Stimulated activated CD8-positive, alpha-beta memory T cell treated with anti-CD3 and anti-CD28 coated beads, Interleukin-4, amount 100 ng/mL, for 1 hour (primary cell): ENCODE measurements at places on chromosomes 2 and 18.

GRCh38 chr2:170714381-170715061 is 616 bp upstream of the SP5 start:
- DNase-seq, result no peak

- no peak for DNase-seq
Measured at GRCh38 chr2:217789736-217790181, 213.0 kb downstream of the TNS1 start.

- DNase-seq, result no peak
Measured at GRCh38 chr2:118055512-118056164, 32.6 kb upstream of the INSIG2 start.

DNA sequence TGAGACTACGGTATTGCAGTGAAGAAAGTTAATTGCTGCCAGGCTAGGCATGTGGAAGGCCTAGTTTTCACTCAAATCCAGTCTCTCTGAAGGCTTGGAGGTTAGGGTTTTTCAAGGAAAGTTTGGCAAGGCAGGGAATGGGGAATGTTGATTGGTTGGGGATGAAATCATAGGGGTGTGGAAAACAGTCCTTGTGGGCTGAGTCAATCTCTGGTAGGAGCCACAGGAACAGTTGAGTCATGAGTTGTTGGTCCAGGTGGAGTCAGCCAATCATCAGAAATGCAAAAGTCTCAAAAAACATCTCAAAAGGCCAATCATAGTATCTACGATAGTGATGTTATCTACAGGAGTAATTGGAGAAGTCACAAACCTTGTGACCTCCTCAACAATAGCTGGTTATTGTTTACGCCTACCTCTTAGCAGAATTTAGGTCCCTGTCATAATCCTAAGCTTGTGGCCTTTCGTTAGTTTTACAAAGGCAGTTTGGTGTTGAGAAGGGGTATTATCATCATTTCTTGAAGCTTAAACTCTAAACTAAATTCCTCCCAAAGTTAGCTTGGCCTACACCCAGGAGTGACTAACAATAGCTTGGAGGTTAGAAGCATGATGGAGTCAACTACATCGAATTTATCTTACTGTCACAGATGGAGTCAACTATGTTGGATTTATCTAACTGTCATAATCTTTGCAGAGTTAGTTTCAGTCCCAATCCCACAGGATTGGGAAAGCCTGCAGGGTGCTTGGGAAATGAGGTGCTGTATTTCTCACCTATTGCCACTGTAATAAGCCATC is 33.7 kb upstream of the APCDD1 start:
- DNase-seq, result no peak

DNA sequence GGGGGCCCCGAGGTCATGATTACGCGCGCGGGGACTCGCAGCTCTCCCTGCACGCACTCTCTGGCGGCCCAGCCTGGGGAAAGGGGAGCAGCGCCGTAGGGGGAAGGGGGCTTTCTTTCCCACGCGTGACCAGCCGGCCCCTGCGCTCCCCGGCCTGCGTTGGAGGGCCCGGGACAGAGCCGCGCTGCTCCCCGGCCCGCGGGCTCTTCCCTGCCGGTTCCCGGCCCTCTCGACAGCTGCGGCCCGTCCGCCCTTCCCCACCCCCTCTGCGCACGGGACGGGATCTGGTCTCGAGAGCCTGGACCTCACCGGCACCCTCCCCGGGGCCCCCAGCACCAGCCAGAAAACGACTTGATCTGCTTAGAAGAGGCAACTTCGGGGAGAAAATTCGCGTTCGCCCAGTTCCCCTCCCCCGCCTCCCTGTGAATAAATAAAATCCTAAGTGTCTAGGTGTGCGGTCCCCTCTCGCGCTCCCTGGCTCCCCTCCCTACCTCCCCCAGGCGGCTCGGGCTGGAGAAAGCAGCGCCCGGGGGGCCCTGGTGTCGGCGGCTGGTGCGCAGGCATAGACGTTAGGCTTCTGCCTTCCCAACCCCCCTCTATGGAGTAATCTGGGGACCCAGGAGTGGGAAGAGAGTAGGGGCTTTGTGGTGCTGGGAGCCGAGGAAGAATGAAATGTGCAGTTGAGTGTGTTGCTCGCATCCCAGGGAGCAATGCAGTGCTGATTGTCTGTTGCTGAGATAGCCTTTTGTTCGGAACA is 803 bp upstream of the FIGN start:
- no peak for DNase-seq

DNA sequence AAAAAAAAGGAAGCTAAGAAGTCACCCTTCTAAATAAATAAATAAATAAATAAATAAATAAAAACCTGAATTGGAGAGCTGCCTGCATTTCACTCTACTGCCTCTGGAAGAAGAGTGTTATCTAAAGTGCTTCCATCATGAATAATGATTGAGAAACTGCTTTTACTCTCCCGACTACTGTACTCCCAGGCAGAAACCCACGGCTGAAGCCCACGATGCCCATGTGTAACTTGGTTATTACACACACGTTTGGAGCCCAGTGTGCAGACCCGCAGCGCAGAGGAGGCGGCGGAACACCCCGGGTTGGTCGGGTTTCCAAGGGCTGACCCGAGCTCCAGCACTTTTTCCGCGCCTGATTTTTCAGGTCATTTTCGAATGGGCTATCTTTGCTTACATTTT is 697 bp upstream of the SPATS2L start:
- no peak for DNase-seq

DNA sequence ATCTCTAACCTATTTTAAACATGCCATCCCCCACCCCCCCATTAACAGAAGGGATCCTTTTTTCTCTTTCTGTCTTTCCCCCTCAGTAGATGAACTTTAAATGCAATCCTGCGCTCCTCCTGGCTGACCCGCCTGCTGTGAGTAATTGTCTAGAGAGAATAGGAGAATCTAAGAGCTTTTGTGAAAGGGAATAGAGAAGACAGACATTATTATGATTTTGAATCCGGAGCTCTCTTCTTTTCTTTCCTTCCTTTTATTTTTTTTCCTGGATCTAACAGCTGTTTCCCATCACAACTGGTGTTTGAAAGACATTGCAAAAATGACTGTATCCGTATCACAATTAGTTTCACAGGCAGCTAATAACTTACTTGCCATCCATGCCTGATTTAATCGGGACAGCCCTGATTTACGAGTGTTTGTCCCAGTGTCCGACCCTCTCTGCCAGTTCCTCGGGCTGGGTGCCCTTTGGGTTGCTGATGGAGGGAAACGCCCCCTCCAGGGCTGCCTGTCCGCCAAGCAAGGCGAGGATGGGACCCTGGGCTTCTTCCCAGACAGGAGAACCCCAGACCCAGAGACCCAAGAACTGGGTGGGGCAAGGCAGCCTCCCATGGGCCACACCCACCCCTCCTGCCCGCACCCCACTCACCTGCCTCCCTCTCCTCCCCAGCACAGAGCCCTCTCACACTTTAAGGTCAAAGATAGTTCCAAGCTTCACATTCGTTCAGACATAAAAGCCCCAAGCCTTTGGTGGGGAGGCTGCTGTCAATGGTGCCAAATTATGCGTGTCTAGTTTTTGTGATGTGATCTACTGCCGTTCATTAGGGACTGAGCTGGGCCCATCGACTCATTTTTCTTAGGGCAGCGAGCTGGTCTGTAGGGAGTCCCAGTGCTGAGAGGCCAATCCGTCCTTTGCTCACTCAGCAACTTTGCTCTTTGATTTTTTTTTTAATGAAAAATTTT is 231.7 kb downstream of the ZNF516 start:
- DNase-seq, result no peak

DNA sequence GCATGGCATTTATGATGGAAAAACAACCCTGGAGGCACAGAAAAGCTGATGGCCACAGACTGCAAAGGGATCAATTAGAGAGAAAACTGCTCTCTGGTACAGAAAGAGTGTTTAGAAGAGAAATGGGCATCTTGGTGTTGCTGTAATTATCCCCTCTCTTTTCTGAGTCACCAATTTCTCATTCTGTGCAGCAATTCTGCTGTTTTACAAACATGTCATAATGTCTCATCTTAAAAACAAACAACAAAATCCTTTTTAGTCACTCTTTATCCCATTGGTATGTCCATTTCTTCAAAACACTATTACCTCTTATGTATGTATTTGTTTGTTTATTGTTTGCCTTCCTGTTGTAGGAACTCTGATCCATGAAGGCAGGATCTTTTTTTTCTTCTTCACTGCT is 73.9 kb upstream of the HK2 start:
- no peak for DNase-seq

- no peak for DNase-seq
Measured at GRCh38 chr2:1022178-1022577, 71.5 kb downstream of the SNTG2 start.

- DNase-seq, result no peak
Measured at GRCh38 chr2:189466656-189467055, 25.4 kb downstream of the WDR75 start.

DNA sequence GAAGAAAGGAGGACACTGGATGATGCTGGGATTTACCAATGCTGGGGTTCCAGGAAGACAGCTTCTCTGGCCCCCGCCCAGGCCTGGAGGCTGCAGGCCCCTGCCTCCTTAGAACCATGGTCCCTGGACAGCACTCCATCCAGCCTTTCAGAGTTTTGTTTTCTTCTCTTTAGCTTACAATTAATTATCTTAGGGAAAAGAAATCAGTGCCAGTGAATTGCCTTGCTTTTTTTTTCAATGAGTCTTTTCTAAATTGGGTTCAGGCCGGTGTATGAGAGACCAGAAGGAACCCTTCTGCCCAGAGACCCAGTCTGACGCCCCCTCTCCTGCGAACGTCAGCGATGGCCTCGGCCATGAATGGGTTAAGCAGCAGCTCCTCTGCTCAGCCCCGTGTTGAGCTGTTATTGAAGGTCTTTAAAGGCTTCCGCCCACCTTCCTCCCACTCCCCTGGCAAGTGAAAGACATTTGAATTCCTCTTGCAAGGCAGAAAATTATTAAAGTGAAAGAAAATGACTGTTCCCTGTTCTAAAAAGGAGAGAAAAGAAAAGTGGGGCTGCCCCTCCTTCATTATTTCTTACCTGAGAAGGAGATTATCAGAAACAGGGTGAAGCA is 65.7 kb upstream of the CHMP1B start:
- DNase-seq, result no peak

GRCh38 chr18:25604894-25605597 is 253.1 kb upstream of the ZNF521 start:
- no peak for DNase-seq

- DNase-seq, result no peak
Measured at GRCh38 chr2:218032336-218033171, 29.8 kb upstream of the TNS1 start.
